ENCODE measurements at places on chromosomes 1 and 21.
A peak's percentile ranks its signal among the peaks of the same experiment; 100 is the strongest.

DNA sequence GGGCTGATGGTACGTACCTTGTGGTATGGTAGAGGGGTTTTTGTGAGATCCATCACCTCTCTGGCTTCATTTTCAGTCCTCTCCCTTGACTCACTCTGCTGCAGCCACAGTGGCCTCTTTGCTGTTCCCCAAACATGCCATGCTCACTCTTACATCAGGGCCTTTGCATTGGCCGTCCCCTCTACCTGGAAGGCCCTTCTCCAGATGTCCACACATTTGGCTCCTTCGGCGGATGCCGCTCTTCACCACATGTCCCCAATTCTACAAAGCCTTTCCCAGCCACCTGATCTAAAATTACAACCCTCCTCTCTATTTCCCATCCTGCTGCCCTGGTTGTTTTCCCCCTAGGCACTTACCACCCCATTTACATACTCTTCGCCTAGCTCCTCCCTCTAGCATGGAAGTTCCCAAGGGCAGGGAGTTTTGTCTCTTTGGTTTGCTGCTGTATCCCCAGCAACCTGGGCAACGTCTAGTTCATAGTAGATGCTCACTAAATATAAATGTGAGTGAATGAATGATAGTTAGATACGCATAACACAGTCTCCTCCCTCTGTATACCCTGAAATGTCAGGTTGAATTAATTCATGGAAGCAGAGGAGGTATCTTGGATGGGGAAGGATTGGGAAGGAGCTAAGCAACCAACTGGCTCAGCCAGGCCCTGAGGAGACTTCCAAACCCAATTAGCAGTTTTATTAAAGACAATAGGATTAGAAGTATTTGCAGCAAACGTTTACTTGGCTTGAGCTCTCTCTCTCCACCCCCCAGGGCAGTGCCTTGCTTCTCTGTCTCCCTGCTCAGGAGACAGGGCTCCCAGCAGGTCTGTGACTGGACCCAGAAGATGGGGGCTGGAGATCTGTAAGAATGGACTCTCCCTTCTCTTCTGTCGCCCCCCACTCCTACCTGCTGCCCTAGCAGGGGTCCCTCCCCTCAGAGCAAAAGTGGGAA, 264.2 kb downstream of the GRIK3 start:
- no peak for DNase-seq

DNA sequence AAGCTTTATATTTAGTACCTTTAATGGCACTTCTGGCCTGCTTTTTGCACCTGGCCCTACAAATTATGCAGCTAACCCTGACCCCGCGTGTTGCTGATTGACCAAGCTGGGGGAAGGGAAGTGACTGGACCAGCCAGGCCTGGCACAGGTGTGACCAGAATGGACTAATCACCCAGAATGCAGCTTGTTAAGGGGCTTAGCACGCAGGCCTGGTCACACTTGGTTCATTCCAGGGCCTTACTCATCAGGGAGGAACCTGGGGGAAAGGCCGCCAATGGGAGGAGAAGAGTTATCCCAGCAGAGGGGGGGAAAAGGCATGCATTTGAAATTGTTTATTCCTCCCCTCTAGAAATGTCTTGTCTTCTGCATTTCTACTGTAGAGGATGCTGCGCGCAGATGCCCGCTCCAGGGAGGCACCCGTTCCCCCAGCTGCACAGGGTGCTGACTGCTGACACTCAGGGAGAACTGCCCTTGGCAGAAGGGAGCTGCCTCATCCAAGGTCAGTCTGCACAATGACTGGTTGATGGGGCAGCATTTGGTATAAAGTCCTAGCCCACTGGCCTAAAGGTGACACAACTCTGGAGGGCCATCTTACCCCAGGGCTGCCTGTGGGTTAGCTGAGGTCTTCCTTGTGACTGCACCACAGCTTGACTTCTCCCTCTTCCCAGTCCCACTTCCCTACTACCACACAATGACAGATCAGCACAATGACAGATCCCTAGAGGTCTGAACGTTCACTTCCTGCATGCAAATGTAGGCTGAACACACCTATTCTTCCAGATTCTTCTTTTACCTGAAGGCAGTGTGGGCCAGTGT, 29.0 kb downstream of the DHCR24 start:
- no peak for DNase-seq

GRCh38 chr1:212669102-212669501, 30.5 kb downstream of the BATF3 start:
- no peak for DNase-seq

DNA sequence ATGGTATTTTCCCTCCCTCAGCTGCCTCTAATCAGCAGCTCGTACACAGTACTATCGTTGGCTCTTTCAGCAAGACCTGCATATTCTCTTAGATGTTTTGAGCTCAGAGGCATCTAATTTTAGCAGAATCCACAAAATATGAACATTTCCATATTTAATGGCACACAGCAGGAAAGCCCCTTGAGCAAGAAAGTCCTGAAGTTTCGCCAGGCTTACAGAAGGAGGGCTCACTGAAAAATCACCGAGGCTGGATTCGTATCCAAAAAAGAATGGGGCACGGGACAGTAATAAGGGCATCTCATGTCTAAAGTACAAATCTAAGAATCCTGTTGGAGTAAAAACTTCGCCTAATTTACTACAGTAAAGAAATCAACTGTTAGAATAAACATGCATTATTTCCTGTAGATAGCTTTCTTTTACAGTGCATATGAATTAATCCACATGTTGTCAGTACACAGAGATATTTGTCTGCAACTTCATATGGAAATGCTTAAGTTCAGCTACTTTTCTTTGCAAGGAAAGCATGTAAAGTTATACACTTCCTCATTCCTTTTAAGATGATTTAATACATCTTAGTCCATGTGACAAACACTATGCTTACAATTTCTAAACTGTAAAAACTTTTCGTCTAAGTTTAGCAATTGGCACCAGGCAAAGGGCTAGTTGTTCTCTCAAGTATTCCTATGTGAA, 1205.3 kb upstream of the ADGRL4 start:
- DNase-seq = no peak

DNA sequence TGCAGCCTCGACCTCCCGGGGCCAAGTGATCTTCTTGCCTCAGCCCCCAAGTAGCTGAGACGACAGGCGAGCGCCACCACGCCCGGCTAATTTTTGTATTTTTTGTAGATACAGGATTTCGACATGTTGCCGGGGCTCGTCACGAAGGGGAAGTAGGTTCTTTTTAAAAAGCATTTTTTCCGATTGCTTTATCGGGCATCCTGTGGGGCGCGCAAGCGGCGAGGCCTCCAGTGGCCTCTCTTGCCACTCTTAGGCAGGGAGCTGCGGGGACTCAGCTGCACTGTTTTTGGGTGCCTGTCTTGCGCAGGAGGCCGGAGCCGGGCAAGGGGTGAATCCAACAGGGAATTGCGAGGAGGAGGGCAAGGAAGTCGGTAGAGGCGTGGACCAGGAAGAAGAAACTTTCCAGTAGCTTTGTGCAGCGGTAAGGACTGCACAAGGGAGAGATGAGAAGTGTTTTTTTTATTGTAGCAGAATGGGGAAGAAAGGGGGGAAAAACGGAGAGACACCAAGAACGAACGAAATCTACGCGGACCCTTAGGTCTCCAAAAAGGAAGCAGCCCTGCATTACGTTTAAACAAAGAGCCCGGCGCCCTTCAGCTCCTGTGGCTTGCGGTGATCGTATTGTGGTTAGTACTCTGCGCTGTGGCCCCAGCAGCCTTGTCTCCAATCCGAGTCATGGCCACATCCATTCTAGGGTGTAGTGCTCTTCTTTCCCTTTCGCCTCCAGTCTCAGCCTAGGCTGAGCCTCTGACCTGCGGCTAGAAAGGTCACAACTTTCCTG, 164.8 kb downstream of the PPIAL4G start:
- peak; percentile 36 for DNase-seq

Data from effector CD4-positive, alpha-beta T cell (primary cell).